Esophagus squamous epithelium (tissue), 5 donors: ENCODE measurements at places on chromosomes 3 and 15.

GRCh38 chr3:52606373-52607085 lies 70.1 kb downstream of the UQCC5 start:
- no peak for DNase-seq

DNA sequence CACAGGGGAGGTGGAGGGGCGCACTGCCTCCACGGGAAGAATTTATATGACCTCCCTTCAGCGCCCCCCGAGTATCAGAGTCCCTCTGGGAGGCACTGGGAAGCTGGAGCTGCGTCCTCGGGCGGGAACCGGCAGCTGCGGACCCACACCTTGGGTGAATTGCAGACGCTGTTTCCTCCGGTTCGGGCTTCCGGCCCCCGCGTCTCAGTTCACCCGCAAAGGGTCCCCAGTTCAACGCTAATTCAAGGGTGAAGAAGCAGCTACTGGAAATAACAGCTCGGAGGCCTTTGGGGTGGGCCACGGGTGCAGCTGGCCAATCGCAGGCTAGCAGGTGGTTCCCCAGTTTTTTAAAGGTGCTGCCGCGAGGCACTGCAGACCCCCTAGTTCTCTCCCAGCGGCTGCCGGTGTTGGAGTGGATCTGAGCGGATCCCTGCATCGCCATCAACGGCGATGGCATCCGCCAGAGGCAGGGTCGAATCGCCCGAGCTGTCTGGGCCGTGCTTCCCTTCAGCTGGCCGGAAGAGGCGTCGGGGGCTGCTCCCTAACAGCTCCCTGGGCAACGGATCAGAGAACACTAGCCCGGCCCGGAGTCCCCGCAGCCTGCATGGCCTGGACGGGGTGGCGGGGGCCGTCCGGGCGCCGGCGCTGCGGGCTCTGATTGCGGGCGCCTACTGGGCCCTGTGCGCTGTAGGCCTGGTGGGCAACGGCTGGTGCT lies 19.4 kb upstream of the ADAMTS7 start:
- no peak for DNase-seq

GRCh38 chr15:65796610-65797078 lies 4.6 kb upstream of the DENND4A start:
- DNase-seq: no peak

DNA sequence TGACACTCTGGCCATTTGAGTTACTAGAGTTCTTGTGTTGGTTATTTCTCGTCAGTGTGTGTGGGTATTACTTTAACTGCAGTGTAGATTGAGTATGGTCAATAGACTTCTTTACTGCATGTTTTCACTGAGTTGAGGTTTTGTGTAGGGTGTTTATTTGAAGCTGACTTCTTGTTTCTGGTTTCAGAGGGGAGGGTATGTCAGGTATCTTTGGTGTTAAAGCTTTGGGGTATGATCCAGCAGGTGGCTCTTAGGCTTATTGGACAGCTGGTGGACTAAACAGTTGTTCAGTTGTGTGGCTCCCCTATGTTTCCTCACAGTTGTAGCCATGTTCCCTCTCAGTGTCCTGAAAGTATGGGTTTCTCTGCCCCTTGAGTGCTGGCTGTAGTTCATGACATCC lies 72.0 kb downstream of the AKAP13 start:
- DNase-seq: no peak

- DNase-seq: no peak
Measured at GRCh38 chr3:157502916-157503595, at the start of gene VEPH1. Gene VEPH1 (minus strand): TSS chr3:157503416. CDS start chr3:157495349, 8,067 bp downstream.

GRCh38 chr3:195895861-195896360 lies 12.4 kb downstream of the TNK2 start:
- no peak for DNase-seq

DNA sequence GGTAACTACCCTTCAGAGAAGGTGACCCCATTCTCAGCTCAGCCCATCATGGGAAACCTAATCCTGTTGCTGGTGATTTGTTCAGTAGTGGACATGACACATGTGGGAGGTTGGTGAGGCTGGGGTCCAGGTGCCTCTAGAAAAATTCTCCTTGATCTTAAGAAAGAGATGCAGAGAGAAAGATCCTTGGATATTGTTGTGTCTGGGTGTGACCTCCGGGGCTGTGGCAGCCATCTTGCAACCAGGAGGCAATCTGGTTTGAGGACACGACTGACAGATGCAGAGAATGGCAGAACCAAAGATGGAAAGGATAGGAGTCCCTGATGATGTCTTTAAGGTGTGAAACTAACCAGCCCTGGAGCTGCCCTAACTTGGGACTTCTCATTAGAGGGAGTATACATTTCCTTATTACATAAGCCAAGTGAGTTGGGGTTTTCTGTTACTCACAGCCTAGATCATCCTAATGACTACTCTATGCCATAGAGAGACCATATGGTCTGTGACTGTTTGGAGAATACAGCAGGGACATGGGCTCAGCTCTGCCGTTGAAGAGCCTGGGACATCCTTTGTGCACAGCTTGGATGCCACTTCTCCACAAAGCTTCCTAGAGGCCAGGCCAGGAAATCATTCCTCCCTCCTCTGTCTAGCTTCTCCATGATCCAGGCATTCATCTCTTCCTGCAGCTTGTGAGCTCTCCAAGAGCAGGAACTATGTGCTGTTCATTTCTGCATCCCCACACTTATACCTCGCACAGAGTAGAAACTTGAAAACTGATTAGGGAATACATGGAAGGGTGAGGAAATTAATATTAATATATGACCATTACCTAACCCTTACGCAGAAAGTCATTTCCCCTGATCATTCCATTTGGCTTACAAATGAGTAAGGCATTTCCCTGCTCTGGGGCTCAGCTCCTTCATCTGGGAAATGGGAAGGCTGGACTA lies 45.9 kb downstream of the HRH1 start:
- DNase-seq: no peak

- DNase-seq: no peak
Measured at GRCh38 chr15:47333734-47334133, 383.6 kb upstream of the SEMA6D start.

DNA sequence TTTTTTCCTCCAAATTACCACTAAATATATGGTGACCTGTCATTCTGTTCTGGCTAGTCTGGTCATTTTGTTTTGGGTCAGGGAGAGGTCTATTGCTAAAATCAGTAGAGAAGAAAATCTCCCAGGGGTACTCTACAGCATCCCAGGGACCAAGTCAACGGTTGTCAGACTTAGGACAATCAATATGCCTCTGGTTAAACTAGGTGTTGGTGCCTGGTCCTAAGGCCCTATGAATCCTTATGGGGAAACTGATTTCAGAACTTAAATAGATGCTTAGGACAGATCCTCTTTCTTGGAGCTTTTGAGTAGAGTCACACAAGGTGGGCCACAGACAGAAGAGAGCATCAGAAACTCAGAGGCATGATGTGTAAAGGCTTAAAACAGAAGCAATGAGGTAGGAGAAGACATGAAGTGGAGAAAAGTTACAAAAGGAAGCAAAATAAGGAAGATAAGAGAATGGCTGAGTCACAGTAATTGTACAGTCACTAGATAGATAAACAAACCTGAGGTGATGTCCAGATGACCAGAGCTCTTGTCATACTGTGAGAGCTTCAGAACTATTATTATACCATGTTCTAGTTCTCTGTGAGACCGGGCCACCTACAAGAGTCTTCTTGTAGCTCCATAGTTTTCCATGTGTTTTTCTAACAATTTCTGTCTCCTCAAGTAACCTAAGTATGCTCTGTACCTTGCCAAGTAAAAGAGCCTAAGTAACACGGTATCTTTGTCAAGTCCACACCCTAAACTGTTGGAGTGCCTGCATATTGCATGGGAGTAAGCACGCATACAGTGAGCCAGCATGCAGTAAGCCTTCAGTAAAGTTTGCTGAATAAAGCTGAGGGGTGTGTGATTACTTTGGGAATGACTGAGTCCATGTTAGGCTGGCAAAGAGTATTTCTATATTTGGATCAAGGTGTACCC lies 44.6 kb upstream of the LEKR1 start:
- DNase-seq: no peak

DNA sequence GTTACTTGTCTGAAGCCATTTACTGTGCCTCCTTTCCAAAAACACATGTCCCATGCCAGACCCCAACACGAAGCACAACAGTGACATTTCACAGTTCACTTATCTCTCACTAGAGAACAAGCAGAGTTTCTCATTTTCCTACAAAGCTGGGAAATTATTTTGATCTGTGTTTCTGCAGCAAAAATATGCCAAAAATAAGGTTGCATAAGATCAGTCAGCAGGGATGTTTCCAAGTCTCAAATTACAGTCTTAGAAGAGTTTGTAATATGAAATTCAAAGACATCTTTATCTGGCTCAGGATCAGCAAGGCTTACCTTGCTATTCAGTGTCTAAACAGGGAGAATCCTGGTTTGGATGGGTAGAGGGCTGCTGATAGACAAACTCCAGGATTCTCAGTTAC lies 75.5 kb downstream of the GJD2 start:
- DNase-seq: no peak

DNA sequence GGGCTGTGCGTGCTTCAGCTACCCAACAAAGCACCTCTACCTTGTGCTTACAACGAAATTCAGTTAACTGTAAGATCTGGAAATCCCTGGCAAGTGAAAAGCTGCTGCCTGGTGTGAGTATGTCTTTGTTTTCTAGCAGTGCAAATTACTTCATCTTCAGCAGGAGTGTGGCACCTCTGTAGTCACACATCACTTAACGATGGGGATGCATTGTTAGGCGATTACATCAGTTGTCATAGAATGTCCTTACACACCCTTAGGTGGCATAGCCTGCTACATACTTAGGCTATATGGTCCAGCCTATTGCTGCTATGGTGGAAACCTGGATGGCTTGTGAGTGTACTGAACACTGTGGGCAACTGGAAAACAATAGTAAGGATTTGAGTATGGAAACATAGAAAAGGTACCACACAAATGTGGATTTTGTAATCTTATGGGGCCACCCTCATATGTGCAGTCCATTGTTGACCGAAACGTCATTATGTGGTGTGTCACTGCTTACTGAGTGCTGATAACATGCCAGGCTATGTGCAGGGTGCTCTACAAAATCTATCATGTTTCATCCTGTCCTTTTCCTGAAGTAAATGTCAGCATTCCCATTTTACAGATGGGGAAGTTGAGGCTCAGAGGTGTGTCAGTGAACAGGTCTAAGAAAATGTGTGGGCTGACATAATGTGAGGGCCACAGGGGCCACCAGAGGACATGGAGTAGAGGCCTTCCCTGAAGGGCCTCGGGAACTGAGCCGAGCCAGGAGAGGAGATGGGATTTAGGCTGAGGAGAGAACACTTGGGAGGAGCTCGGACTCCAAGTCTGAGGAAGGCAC lies 173.5 kb downstream of the VGLL4 start:
- DNase-seq: no peak

- no peak for DNase-seq
Measured at GRCh38 chr3:11381141-11381540, 108.9 kb downstream of the ATG7 start.

- DNase-seq: no peak
Measured at GRCh38 chr3:65871305-65872141, 167.2 kb downstream of the MAGI1 start.

GRCh38 chr3:46463120-46463867 lies 1.4 kb downstream of the LTF start:
- no peak for DNase-seq

GRCh38 chr3:181458857-181459256 lies 252.9 kb upstream of the SOX2 start:
- DNase-seq: no peak

- DNase-seq: no peak
Measured at GRCh38 chr3:149180057-149180573, 41.5 kb downstream of the CP start.

DNA sequence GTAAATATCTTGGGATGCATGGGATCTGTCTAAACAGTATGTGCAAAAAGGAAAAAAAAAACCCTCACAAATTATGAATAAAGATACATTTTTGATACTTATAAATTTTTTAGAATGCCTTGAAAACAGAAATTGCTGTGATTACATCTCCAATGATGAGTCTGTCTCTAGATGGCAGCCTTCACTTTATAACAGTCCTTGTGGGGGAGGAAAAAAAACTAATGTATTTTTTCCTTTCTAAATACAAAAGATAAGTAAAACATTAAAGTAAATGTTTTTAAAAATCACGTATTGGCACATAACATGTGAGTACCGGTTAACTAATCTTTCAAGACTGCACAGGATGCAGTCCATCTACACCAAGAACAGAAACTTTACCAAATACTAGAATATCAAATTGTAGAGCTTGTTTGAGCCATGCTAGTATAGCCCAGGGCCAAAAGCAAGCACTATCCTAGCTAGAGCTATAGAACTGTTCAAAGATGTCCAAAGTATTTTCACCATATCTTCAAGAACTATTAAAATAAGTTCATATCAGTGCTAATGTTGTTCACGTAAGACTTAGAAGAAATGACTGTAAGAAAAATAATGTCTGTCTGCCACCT lies 206.4 kb downstream of the STAG1 start:
- DNase-seq: no peak
